ENCODE measurements at places on chromosomes 12 and 14.

GRCh38 chr12:104782296-104782695 is 175.8 kb downstream of the SLC41A2 start:
- DNase-seq = no peak

DNA sequence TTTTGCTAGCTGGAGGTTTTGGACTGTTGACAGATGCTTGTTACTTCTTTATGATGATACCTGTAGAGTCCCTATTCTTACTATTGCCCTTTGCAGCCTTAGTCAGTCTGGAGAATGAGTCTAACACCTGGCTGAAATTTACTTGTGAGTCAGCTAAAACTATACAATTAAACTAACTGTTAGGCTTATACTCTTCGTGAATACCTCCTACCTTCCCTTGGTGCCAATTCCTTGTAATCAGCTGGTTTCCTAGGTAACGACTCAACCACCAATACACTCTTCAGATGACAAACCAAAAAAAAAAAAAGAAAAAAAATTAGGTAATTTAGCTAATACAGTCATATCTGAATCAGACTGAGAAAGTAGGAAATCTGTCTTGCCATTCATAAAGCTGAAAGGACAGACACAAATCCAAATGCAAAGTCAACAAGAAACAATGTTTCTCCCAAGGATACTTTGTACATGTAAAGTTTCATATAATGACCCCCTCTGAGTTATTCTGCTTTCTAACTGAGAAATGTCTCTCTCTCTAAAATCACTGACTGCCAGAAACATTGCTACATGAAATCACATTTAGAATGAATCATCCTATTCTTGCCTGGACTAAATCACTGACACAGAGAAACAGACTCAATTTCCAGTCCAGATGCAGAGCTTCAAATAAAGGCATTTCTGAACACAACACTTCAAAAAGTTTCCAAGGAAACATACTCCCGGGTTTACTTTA is 56.5 kb upstream of the CDKL1 start:
- DNase-seq = no peak

DNA sequence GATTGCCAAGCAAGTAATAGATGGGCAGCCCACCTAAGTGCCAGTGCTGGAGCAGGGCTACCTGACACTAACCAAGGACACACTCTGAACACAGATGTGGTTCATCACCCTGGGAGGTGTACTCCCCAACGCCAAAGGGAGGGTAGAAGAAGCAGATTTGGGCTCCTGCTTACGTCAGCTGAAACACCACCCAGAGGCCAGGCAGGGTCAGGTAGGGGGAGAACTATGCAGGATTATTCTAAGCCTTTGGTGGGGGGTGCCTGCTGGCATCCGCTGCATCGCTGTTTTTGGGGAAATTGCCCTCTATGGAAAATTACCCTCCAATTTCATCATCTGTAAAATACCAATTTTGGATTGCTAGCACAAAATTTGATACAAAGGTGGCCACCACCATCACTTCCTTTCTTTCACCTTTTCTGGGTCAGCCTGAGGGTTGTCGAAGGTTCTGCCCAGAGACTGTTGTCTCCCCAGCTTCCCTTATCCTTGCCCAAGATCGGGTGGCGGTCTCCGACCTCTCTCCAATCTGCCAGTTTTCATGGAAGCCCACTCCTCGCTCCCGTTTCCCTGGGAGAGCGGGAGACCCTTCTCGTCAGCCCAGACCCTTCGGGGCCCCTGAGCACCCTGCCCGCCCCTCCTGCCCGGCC is 535 bp downstream of the BIN2 start:
- DNase-seq = no peak

- DNase-seq = no peak
Measured at GRCh38 chr12:117036547-117036946, 62.7 kb downstream of the TESC start.

GRCh38 chr14:19895282-19895681 is 20.3 kb downstream of the OR4K2 start:
- no peak for DNase-seq

DNA sequence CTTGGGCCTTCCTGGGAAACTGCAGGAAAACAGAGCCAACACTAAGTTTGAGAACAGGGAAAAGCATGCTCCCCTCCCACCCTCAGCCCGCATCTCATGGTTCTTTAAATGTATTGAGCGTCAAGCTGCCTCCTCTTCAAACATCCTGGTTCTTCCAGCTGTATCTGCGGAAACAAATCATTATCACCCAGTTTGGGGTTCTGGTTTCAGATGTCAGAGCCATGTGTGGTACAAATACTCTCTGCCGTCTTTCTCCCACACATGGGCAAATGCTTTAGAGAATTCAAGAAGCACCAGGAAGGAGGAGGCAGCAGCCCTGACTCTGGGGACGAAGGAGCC is 29.1 kb downstream of the JDP2 start:
- DNase-seq = no peak

GRCh38 chr14:90815572-90815821 is 733 bp downstream of the TTC7B start:
- DNase-seq = no peak

DNA sequence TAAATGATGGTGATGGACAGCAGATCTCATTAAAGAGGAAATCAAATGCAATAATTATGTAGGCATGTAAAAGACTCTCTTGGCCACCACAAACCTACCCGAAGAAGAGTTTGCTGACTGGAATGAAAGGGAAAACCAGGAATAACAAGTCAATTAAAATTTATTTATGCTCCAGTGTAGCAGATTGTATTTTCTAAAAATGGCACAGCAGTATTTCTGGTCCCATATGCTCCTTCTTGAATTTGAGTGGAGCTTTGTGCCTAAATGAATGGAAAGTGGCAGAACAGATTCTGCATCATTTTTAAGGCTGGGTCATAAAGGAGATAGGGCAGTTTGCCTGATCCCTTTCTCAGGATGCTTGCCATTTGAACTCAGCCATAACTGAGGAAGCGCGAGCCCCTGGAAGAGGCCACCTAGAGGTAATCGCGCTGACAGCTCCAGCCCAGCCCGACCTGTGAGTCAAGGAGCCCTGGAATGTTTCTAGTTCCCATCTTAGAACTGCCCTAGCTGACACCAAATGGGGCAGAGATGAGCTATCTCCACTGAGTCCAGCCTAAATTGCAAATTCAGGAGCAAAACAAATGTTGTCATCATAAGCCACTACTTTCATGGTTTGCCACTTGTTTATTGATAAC is 229.2 kb upstream of the TMTC1 start:
- no peak for DNase-seq

DNA sequence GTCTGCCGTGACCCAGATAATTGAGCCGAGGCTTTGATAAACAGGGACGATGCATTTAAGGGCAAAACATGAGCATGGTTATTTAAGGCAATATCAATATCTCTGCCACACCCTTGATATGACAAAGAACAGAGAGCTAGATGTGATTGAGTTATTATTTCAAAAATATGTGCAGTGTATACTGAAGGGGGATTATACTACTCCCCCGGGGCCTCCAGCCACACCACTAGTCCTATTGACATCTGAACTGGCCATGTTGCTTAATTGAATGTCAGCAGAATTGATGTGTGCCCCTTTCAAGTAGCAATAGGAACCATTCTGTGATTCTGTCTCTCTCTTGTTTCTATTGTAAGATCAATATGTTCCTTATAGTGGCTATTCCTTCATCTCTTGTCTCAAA is 794.8 kb upstream of the SEL1L start:
- no peak for DNase-seq

DNA sequence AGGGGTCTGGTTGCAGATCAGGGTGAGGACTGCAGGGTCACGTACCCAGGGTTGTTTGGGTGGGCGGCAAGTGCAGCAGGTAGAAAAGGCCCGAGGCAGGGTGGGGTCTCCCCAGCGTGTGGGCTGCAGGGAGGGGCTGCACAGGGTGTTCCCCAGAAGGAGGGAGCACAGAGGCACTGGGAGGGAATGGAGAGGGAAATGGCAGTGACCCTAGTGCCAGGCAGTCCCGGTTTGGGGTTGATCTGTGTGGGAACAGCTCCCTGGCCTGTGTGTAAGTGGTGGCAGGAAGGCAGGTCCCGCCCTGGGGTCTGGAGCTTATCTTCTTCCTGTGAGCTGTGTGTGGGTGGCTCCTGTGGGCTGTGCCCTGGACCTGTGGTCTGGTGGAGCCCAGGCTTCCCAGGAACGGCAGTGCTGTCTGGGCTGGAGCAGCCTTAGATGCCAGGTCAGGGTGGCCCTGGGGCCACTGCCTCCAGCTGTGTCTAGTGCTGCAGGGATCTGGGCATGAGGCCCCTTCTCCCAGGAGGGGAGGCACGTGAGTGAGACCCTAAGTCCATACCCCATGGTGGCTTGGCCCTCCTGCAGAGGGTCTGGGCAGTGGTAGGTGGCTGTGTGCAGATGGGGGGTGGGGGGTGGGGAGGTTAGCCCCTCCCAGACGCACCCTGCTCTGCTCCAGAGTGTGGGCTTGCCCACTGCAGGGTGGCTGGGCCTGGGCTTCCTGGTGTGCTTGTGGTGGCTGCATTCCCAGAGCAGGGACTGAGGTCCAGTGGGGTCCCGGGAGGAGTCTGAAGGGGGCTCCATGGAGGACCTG is 363.5 kb downstream of the TMEM121 start:
- no peak for DNase-seq

- no peak for DNase-seq
Measured at GRCh38 chr12:47990351-47991105, 13.7 kb downstream of the COL2A1 start.

DNA sequence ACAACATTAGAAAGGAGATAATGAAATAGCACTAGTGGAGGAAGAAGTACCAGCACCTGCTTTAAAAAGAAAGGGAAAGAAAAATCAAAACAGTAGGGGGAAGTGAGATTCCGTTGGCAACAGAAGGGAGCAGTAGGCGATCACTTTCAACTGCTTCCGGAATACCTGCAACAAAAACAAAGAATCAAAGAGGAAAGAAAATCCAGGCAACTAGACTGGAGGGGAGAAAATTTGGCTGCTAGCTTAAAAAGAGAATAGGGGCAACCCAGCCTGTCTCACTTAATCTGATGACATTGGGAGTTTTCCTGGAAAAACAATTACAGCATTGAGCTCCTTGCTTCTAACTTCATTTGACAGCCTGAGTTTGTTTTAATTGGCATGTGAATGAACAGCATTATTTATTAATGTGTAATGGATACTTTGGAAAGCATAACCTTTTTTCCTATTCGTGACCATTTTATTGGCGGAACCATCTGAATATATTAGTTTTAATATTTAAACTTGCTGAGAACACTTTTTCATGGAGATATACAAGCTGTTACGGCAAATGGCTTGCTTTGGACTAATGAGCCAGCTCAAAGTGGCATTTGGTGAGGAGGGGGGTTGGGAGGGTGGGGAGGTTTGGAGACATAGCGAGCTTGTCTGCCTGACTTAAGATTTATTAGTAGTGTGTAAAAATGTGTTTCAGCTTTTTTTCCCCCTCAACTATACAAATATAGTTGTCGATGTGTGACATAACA is 2.5 kb upstream of the DACT1 start:
- no peak for DNase-seq

GRCh38 chr14:69651664-69652063 is 40.3 kb downstream of the SUSD6 start:
- DNase-seq = no peak

- peak; percentile 12 for DNase-seq
Measured at GRCh38 chr12:126093908-126094307, 1028.7 kb downstream of the AACS start.

- DNase-seq = no peak
Measured at GRCh38 chr14:75699331-75699730, 38.3 kb downstream of the TTLL5 start.

DNA sequence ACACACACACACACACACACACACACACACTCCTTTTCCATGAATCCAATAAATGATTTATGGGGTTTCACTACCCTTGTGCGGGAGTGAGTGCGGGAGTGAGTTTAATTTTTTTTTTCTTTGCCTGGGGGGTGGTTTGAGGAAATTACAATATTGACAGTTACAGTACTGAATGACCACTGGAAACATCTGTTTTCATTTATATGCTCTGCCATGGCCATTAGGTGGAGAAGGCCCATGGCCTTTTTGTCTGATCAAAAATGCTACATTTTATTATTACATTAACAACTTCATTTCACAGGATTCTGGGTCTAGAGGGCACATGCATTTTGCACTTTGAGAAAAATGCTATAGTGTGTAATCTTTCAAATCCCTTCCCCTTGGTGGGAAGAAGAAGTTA is 5.9 kb downstream of the TBX3 start:
- DNase-seq = no peak

DNA sequence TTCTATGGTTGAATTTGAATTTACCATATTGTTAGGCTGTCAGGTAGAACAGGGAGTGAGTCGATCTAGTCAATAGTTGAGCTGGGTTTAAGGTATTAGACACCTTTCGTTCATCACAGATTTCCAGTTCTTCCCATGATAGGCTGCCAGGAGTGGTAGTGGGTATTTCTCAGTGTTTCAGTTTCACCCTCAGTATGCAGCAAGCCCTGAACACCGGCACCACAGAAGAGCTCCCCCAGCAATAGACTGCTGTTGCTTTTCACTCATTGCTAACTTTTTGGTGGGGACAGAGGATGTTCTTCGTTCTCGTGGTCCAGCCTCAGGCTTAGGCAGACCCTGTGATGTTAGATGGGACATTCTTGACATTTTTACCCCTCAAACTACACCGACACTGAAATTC is 164.6 kb downstream of the PTPRO start:
- no peak for DNase-seq

DNA sequence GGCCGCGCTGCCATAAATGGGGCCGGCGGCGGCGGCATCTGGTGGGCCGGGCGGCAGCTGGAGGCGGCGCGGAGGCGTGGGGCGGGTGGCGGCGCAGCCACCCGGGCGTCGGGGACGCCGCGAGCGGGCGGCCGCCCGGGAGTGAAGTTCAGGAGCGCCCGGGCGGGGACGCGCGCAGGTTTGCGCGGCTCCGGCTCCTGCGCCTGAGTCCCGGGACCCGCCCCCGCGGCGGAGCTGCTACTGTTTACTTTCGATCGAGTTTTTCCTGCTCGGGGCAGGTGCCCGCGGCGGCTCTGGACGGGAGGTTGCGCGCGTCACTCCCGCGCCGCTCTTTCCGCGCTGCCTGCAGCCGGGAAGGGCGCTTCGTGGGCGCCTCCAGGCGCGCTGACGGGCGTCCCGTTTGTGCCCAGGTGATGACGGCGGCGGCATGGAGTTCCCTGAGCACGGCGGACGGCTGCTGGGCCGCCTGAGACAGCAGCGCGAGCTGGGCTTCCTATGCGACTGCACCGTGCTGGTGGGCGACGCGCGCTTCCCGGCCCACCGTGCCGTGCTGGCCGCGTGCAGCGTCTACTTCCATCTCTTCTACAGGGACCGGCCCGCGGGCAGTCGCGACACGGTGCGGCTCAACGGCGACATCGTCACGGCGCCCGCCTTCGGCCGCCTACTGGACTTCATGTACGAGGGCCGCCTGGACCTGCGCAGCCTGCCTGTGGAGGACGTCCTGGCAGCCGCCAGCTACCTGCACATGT is at the start of gene ZBTB42:
Gene ZBTB42 (plus strand): TSS at position 331 of the 749 bp plus-strand sequence. CDS start 97 bp downstream, at position 428.
- no peak for DNase-seq

GRCh38 chr14:54743382-54743781 is 159.2 kb downstream of the GCH1 start:
- DNase-seq = no peak

All from globus pallidus (tissue), 1 donor.